Activated CD8-positive, alpha-beta T cell treated with anti-CD3 and anti-CD28 coated beads, Interleukin-2, amount 10 ng/mL, durations not matched to agents 7 days and 5 days (primary cell): ENCODE measurements at places on chromosomes 6 and 20. TPM values are rescaled to one million over a fixed set of nuclear protein-coding genes. Genes with fewer than 3 reads are reported as not detected.

SPATA2 gene
- total RNA-seq = 7.7 TPM

TUBB1 gene
- not detected for total RNA-seq

DNA sequence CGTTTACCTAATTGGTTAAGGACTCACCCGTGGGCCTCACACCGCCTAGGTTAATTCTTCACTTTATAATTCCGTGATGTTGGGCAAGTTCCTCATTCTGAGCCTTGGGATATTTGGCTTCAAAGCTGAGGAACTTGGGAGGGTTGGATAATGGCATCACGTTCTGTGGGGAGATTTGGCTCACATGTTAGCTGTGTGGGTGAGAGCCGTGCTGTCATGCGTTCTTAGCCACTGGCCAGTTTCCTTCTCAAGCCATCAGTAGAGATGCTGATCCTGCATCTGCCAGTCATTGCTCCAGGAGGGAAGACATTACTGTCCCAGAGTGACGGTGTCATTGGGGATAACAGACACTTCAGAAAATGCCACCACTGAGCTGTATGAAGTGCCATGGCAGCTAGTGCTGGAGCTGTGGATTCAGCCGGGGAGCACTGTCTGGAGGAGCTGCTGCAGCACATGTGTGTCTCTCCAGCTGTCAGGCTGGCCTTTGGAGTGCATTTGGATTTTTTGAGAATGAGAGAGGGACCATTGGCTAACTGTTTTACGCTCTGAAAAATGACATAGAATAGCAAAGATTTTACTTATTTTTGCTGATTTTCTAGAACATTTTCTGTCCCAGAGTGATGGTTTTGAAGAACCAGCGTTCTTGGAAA is 16.5 kb downstream of the IGF2R start:
- H3K27ac ChIP-seq = no peak overlapping the region
- H3K4me3 ChIP-seq = no peak overlapping the region
- H3K27me3 ChIP-seq = no peaks in the 10 kb centered on the region
- peaks cover 6% of the 10 kb centered on the region for H3K36me3 ChIP-seq

DNA sequence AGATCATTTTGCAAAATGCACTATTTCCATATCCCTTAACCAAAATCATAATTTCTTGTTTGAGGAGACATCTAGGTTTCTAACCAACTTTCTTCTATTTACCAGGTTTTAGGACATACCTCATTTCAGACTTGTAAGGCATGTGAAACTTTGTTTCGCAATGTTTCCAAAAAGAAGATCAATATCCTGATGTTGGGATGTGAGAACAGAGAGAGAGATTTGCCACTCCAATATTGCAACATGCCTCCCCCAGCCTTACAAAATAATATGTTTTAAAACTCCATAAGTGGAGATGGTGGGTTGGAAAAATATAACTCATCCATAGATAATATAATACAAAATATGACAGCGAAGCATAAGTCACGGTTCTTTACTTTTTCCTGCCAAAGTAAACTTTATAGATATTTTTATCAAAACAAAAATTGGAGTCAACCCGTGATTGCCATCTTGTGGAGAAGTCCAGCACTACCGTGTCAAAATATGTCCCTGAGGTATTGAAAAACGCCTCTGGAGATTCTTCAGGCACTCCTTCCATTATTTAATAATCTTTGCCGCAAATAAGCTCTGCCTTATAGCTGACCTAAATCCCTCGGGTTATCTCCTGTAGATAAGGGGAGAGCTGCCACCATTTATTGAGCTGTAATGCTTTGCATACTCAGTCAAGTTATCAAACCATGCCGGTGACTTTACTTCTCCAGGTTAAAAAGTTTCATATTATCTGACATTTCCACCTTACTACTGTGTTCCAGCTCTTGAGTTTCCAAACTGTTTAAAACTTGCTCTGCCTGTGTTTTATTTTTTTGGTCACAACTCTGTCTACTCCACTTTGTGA is 534.2 kb downstream of the HACE1 start:
- H3K27me3 ChIP-seq = no peaks in the 10 kb centered on the region
- H3K27ac ChIP-seq = no peak overlapping the region
- no peak for DNase-seq
- H3K4me3 ChIP-seq = no peak overlapping the region
- no peaks in the 10 kb centered on the region for H3K4me1 ChIP-seq

DNA sequence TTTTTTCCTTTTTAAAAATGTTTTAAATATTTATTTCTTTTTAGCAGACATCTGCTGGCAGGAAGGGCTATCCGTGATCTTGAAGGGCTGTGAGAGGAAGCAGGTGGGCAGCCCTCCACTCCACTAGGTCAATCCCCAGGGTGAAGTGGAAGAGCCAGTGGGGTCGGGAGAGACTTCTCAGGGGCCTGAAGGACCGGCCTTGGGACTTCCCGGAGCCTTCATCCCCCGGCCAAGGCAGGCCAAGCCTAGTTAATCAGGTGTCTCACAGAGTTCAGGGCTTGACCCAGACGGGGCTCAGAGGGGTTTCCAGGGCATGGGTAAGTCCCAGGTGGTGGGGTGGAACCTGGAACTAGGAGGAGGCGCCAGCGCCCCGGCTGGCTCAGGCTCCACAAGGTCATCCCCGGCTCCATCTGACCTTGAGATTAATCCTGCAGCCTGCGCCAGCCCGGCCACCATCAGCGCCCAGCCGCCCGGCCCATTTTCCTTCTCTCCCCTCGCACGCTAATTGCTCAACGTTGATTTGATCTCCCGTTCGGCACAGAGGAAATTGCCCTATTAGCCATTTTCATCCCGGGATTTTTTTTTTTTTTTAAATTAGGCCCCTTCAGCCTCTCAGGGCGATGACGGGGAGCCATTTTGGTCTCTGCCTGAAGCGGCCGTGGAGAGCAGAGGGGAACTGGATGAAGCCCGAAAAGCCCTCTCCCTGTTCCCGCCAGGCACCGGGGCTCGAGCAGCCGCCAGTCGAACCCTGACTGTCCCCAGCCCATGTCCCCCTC is 44.4 kb downstream of the MDFI start:
- peak overlapping the region; percentile 63 for H3K27ac ChIP-seq
- no peaks in the 10 kb centered on the region for H3K36me3 ChIP-seq
- H3K4me1 ChIP-seq = peaks cover 17% of the 10 kb centered on the region
- peak overlapping the region; percentile 68 for H3K4me3 ChIP-seq
- DNase-seq = no peak

DNA sequence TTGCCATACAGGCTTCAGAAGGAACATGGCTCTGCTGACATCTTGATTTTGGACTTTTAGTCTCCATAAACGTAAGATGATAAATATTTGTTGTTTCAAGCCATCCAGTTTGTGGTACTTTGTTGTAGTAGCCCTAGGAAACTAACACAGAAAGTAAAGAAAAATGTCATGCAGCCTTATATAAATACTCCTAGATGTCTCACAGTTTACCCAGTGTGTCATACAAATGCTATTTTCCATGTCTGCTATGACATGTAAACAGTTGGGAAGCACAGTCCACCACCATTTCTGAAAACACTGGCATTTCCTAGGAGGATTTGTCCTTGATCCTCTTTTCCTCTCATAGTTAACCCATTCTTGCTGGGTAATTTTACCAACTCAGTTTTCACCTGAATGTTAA is 30.6 kb upstream of the ME1 start:
- H3K27ac ChIP-seq = no peak overlapping the region
- no peak overlapping the region for H3K4me3 ChIP-seq
- no peaks in the 10 kb centered on the region for H3K36me3 ChIP-seq

DNA sequence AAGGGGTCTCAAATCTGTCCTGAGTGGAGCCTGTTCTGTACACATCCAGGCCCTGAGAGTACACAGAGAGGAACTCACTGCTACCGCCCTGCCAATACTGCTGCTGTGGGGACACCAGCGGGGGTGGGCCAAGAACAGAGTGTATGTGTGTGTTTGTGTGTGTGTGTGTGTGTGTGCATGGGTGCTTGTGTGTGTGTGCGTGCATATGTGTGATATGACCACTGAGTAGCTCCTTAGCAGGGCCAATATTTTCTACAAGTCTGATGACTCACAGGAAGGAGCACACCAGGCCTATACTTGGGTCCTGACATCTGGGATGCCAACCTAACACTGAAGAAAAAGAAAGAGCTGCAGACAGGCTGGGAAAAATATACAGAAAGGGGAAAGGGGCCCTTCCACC is 1.4 kb downstream of the RAET1E start:
- H3K27me3 ChIP-seq = peaks cover 23% of the 10 kb centered on the region
- no peak overlapping the region for H3K27ac ChIP-seq
- H3K36me3 ChIP-seq = no peaks in the 10 kb centered on the region
- H3K4me3 ChIP-seq = no peak overlapping the region

DNA sequence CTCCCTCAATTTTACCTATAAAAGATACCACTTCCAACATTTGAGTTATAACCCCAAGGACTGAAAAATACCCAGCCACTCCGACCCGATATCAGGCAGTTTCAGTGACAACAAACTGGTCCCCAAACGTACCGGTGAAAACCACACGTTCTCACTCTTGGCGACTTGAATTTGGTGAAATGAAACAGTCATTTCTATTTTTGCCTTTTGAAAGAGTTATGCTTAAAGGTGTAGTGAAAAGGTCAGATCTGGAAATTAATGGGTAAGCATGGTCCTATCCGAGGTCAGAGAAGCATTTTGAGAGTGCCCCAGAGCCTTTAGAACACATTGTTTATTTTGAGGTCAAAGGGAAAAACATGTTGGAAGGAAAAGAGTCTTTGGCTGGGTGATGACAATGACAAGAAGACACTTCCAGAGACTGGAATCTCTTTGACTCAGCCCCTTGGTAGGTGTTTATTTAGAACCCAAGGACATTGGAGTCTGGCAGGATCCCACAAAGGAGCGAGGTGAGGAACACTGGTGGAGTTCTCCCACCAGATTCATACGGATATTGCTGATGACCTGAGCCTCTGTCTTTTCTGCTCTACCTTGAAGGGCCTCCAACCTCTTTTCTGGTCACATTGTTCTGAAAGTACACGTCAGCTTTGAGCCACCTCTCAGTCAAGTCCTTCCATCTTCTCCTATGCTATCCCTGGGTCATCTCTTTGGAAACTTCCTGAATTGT is 235.0 kb downstream of the GMPR start:
- peaks cover 50% of the 10 kb centered on the region for H3K36me3 ChIP-seq
- H3K27me3 ChIP-seq = no peaks in the 10 kb centered on the region
- H3K27ac ChIP-seq = peak overlapping the region; percentile 77
- peaks cover 79% of the 10 kb centered on the region for H3K4me1 ChIP-seq
- peak overlapping the region; percentile 30 for H3K4me3 ChIP-seq
- no peak for DNase-seq

DNA sequence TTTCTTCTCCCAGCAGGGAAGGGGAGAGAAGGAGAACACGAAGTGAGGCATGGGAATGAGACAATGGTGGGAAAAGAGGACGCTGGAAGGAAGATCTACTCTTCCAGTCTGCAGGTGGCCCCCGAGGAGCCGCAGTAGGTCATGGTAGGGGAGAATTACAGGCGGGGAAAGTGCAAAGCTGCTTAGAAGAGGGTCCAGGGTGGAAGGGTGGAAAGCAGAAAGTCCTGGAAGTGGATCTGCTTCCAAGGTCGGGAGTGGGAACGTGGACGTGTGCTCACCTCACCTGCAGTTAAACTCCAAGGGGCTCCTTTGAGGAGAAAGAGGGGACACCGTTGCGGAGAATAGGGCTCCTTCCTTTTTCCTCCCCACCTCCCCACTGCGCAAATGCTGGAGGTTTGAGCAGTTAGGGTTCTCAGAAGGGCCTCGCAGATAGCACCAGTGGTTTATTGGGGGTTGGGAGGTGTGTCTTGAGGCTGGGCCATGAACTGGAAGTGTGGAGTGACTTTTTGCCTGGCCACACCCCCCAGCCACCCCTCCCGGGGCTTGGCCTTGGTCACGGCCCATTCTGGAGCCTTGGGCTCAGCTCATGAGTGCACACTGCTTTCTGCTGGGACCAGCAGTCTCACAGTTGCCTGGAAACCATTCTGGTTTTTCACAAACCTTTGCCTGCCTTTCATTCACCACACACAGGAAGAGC is 100.4 kb upstream of the MLN start:
- H3K36me3 ChIP-seq = peaks cover 5% of the 10 kb centered on the region
- H3K27me3 ChIP-seq = no peaks in the 10 kb centered on the region
- DNase-seq = peak; percentile 97
- H3K4me3 ChIP-seq = peak overlapping the region; percentile 77
- peak overlapping the region; percentile 93 for H3K27ac ChIP-seq

DNA sequence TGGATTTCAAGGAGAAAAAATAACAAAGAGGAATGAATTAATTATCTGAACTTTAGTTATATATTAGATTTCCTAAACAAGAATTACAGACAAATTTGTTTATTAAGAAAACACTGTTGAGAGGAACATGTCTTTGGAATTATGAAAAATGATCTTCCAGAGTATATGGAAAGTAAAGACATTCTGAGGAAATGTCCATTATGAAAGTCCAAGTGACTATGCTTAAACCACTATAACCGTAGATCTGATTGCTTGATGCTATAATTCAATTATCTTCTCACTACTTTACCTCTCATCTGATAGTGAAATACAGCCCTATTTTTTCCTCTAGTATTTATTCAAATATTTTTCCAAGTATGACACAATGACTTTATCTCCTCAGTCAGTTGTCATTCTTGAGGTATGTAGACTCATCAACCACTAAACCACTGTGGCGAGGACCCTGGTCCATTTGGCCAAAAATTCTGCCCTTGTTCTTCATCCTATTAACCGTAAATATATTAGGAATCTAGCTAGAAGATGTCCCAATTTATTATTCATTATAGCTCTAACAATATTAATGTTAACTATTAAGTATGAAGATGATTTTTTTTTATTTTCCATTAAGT is 37.3 kb upstream of the AHI1 start:
- peaks cover 2% of the 10 kb centered on the region for H3K36me3 ChIP-seq
- no peak for DNase-seq
- no peaks in the 10 kb centered on the region for H3K27me3 ChIP-seq
- H3K4me3 ChIP-seq = no peak overlapping the region

DNA sequence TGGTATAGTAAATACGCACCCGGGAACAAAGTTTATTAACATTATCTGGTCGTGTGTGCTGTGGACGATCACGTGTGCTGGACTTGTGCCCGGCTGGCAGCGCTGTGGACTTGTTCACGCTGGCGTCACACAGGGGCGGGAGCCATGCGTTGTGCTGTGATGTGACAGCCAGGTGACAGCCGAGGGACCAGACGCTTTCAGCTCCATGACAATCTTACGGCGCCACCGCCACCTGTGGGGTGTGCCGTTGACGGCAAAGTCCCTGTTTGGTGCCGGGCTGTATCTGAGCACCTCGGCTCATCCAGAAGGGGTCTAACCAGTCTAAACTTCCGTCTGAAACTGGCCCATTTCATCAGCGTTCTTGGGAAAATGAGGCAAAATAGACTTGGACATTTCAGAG is 25.2 kb downstream of the DLL1 start:
- H3K4me1 ChIP-seq = no peaks in the 10 kb centered on the region
- peaks cover 26% of the 10 kb centered on the region for H3K27me3 ChIP-seq
- no peak overlapping the region for H3K4me3 ChIP-seq
- H3K27ac ChIP-seq = no peak overlapping the region
- DNase-seq = no peak

DNA sequence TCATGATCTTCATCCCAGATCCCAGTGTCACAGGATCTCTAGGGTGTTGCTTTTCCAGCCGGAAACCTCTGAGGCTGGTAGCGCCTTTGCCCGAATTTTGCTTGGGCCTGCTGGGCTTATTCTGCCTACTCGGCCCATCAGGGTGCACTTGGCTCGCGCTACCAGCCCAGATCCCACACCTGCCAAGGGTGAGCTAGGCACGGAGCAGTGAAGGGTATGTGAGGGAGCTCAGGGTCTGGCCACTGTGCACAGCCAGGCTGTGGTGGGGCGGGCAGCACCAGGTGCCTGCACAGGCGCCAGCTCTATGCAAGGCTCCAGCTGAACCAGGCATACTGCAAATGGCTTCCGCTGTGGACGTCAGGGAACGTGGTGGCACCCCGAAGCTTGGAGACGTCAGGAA is 693.4 kb upstream of the FLRT3 start:
- no peak for DNase-seq
- H3K27me3 ChIP-seq = no peaks in the 10 kb centered on the region
- no peaks in the 10 kb centered on the region for H3K36me3 ChIP-seq
- H3K27ac ChIP-seq = no peak overlapping the region
- no peak overlapping the region for H3K4me3 ChIP-seq
